ENCODE measurements at places on chromosomes 6 and 20.

DNA sequence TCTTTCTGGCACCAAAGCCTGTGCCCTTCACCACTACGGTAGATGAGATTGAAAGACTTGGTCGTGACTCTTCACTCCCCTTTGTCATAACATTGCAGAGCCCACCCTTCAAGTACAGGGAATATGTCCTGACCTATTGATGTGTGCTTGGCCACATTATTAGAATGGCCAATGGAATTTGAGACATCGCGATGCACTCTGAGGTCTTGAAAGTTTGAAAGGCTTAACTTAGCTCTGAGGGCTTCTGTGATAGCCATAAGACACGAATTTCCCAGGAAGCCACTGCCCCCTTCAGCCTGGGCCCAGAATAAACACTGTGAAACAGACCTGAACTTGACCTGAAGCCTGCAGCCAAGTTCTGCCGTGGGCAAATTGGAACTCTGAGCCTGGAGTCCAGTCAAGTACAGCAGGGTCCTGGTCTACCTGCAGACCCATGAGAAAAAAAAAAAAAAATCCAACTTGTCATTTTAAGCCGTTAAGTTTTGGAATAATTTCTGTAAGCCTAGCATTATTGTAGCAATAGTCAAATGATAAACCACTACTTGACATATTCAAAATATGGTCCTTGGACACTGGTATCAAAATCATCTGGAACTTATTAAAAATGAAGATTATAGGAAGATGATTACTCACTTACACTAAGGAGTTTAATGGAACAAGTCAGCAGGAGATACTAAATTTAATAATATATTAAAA, 36.9 kb upstream of the TRAF3IP2 start:
- DNase-seq = peak; percentile 55

DNA sequence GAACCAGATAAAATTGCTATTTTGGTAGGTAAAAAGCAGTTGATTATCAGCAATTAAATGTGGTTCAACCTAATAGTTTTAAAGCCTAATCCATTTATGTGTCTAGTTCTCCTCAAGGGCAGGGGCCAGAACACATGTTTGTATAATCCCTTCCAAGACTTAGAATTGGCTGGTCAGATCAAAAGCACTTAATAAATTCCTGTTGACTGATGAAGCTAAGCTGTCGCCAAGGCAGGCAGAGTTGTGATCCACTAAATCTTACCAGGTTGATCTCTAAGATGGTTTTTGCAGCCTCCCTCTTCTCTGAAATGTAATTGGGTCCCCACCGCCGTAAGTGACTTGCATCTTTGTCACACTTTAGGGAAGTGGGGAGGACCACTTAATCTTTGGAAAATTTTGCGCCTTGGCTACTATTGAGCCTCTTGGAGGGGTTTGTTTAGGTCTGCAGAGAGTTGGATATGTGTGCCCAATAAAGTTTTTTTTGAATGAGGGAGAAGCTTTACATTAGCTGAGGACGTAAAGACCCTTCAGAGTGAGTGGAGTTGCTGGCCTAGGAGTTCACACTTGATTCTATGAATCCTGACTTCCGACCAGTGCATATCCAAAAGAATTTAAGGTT, 65.9 kb downstream of the PHF20 start:
- no peak for DNase-seq

DNA sequence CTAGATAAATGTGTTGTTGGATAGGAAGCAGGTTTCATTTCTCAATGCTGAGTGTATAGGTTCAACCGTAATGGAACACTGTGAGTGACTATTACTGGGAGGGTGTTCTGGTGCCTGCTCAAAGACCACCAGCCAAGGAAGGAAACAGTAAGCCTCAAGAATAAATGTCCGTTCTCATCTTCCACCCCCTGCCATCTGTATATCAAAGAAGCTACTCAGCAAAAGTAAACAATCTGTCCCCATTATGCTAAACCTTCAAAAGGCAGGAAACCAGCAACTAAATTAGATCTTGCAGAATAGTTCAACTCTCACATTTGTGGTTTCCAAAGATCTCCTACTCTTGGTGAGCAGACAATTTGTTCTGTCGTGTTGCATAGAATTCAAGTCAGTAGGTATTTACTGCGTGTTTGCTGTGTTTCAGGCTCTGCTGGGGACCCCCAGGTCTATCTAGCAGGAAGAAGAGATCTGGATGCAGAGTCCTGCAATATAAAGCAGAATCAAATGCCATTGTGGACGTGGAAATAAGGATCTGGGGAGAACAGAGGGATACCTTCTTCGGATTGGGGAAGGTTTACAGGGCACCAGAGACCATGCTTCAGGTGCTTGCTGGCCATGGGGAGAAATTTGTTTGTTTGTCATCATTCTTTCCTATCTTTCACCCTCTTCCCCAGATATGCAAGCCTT, 87.3 kb downstream of the SCML4 start:
- no peak for DNase-seq

DNA sequence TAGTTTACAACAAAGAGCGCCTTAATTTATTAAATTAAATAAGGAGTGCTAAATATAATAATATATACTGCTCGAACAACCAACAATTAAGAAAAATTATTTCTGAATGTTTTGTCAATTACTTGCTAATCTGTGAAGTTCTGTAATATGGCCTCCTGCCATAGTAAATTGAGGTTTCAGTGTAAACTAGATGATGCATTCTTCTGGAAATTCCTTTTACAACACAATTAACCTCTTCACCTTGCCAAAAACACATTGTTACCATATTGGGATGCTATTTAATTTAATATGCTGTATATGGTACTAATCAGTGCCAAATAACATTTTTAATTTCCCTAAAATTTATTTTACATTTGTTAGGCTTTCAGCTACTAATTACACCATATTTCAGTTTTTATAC, 808.4 kb upstream of the CITED2 start:
- DNase-seq = no peak

- no peak for DNase-seq
Measured at GRCh38 chr20:63878899-63879663, 14.0 kb downstream of the TPD52L2 start.

- DNase-seq = no peak
Measured at GRCh38 chr6:52643158-52643557, 27.8 kb upstream of the TMEM14A start.

DNA sequence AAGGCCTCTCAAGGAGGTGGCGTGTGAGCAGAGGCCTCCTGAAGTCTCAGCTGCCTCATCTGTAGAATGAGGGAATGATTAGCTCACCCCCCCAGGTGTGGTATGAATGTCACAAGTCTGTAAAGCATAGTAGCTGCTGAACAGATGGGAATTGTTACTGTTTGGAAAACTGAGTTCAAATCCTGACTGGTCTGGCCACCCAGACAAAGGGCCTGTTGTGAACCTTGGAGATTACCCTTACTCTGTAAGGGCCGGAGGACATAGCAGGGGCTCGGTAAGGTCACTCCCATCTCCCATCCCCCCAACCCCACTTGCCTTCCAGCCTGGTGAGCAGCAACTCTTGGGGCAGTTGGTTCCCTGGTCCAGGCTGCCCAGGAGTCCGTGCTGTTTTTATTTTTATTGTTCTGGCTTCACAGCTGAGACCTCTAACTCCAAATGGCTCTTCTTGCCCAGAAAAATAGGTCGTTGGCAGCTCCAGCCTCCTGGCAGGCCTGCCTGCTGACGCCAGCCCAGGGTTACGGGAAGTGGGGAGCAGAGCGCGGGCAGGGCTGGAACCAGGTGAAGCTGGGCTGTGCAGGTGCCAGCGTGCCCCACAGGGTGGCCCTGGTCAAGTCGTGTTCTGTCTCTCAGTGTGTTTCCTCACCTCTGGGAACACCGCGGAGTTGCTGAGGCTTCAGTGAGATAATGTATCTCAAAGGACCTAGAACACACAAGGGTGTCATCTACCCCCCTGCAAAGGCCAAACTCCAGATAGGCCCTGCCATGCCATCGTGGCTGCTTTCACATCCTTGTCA, 4.5 kb upstream of the SIRPA start:
- no peak for DNase-seq

DNA sequence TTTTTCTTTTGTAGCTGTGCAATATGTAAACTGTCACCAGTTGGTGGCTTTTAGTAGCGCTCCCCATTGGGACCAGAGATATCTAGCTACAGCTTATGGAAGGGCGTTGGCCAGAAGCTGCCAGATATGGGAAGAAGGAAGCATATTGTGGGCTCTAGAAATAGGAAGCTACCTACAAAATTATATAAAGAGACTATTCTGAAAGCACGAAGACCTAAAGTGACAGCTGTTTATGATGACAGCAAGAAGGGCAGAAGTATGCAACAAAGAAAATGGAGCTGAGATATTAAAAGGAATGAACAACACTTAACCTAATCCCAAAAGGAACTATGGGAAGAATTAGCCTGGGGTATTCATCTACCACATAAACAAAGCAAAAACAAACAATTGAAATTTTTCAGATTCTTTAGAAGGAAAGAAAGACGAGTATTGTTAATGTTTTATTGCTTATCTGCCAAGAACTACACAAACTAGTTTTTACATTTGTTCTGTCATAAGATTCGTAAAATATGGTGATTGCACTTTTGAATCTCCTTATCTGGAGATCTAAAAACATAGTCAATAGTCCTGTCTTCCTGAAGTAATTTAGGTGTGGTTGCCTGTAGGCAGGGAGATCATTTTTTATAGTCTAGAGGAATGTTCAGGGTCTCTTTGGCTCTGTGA, 81.6 kb downstream of the NCOA7 start:
- DNase-seq = peak; percentile 57

- DNase-seq = no peak
Measured at GRCh38 chr6:130743175-130743574, 84.0 kb upstream of the SMLR1 start.

GRCh38 chr6:138092686-138093085, 14.5 kb downstream of the PERP start:
- DNase-seq = no peak

- no peak for DNase-seq
Measured at GRCh38 chr6:155578251-155578650, 122.6 kb upstream of the NOX3 start.

DNA sequence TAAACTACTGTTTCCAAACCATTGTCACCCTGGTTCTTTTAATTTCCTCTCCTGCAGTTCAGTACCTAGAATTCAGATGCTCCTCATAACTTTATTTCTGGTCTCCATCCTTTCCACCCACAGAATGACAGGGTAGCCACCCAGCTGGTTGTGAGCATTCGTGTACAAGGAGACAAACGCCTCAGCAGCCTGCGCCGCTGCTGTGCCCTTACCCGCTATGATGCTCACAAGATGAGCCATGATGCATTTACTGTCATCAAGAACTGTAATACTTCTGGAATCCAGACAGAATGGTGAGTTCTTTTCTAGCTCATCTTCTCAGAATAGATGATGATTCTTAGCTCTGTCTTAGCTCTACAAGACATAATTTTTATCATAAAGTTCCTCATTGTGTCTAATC, 18.6 kb downstream of the GTPBP2 start:
- DNase-seq = no peak

GRCh38 chr6:161080263-161080970, 88.8 kb downstream of the MAP3K4 start:
- no peak for DNase-seq

- no peak for DNase-seq
Measured at GRCh38 chr20:34873583-34874093, 982 bp upstream of the GGT7 start.

GRCh38 chr6:14110001-14110818, 7.4 kb upstream of the CD83 start:
- DNase-seq = no peak

- DNase-seq = no peak
Measured at GRCh38 chr6:61886608-61887259, 399.3 kb downstream of the KHDRBS2 start.

GRCh38 chr20:23125625-23126191, 39.6 kb upstream of the CD93 start:
- DNase-seq = no peak

GRCh38 chr6:144543006-144543871, 258.1 kb downstream of the UTRN start:
- no peak for DNase-seq

DNA sequence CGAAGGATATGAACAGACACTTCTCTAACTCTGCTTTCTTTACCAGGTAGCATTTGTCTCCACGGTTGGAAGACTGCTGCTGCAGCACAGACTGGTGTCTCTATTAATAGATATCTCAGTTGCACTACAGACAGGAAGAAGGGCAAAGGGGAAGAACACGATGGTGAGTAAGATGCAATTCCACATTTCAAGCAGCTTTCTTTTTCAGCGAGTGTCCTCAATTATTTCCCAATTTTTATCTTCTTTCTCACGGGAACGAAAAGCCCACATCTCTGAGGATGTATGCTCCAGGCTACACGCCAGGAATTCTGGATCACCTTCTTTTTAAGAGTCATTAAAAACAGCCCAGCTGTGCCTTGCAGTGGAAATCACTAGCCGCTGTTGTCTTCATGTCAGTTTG, 311.6 kb upstream of the ECI2 start:
- DNase-seq = no peak

- no peak for DNase-seq
Measured at GRCh38 chr6:7060769-7061516, 46.8 kb upstream of the RREB1 start.

GRCh38 chr6:30743099-30744053, 889 bp upstream of the FLOT1 start:
- DNase-seq = no peak

- DNase-seq = no peak
Measured at GRCh38 chr6:138671351-138671750, 102.2 kb upstream of the CCDC28A start.

DNA sequence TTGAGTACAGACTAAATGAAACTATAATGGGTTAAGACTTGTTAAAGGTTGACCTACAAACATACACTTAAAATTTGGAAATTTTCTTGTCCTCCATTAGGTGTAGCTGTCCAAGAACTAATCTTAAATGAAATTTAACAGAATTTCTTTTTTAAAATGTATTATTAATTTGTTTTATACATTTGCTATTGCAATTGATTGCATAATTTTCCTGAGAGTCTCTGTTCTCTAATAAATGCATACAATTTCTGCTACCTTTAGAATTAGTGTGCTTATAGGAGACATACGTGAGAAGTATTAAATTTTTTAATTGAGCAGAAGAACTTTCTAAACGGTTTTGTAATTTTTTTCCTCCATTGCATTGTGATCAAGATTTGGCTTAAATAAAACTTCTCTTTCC, 1.5 kb downstream of the FAM135A start:
- no peak for DNase-seq

DNA sequence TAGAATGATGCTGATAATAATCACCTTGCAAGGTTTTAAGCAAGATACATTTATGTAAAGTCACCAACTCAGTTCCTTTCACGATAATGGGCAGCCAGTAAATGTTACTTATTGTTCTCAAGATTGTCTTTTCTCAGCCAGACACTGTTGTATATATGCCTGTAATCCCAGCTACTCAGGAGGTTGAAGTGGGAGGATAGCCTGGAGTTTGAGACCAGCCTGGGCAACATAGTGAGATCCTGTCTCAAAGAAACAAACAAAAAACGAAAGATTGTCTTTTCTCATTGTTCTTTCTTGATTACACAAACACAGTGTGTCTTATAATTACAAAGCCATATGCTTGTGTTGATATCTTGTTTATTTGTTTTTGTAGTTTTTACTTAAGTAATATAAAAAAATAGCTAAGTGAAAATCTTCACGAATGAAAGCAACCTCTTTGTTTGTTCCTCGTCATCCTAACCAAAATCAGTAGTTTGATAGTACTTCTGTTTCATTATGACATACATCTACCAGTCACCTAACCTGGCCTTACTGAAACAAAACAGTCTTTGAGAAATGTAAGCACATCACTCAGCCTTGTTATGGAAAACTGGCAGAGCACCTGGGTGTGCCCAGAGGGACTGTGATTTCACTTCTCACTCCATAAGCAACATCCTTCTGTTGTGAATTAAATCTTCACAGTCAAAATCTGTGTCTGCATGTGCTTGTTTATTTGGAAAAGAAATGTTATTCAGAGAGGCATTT, 436.2 kb upstream of the SOX4 start:
- no peak for DNase-seq

GRCh38 chr6:90492798-90493197, 94.1 kb downstream of the MAP3K7 start:
- no peak for DNase-seq

Data from Caco-2 (cell line).